T-helper 17 cell (primary cell): ENCODE measurements at places on chromosomes 6 and 20. TPM values are rescaled to one million over a fixed set of nuclear protein-coding genes. Genes with fewer than 3 reads are reported as not detected.

The MMP24 gene
- 0.15 TPM for total RNA-seq

GRCh38 chr6:167858842-167859664 lies 32.3 kb downstream of the AFDN start:
- DNase-seq, result no peak

DNA sequence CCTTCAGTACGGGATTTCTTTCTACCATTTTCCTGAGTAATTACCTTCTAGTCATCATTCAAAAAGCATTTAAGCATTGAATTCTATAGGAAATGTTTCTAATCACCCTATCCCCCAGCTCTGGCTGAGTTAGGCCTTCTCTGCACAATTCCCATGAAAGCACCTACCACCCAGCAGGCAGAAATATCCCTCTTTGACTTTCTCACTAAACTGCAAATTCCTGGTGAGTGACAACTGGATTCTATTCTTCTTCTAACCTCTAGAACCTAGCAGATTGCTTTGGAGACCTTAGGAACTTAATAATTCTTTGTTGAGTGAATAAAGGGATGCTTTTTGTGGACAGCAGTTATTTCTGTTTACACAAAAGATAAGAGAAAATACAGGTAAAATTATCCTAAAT lies 328.7 kb downstream of the LAMA2 start:
- DNase-seq, result no peak

DNA sequence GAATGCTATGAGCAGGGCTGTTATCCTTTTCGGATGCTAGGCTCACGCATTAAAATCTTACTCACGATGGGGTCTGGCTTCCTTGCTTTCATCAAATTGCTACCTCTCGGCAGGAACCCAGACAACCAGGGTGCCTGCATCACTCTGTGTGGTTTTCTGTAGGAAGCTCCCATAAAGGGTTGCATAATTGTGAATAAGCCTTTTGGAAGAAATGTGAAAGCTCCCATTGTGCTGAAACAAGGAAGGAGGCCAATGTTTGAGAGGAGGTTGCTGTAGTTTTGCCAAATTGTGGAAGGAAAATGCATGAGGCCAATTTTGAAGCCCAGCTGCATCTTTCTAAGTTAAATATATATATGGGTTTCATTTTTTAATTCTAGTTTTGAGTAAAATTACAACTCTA lies 615.5 kb downstream of the C6orf118 start:
- DNase-seq, result no peak

GRCh38 chr20:51542033-51542570 lies 417 bp downstream of the NFATC2 start:
- peak; percentile 38 for DNase-seq

GRCh38 chr6:6742535-6742934 lies 154.0 kb downstream of the LY86 start:
- no peak for DNase-seq
